ENCODE measurements at places on chromosomes 2 and 18.

DNA sequence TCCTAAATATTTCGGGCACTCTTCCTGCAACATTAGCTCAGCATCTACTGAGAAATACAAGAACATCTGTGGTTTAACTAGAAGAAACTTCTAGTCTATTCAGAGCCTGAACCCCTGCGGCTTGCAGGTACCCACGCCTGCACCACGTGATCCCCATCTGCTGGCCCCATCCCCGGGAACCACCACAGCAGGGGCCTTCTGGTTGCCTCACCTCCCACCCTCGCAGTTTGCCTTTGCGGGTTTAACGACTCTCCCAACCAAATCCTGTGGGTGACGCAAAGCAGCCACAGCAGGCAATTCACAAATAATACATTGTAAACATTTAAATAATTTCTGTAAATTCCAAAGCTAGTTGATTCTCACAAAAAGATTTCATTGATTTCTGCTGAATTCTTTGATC is 90.2 kb upstream of the TMEM18 start:
- no peak for DNase-seq

DNA sequence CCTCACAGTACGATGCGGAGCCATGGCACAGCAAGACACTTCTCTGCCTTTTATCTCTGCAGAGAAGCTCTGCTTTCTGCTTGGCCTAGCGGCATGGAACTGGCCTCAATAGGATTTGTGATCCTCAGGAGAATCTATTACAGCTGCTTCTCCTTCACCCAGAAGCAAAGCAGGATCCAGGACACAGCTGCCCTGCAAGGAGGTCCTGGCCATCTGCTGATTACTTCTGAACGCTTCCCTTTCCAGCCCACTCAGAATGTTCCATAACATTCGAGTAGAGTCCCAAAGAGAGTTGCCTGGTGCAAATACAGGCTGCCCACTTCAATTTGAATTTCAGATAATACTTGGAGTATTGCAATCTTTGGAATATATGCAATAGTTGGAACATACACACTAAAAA is 29.2 kb upstream of the KCNS3 start:
- no peak for DNase-seq

DNA sequence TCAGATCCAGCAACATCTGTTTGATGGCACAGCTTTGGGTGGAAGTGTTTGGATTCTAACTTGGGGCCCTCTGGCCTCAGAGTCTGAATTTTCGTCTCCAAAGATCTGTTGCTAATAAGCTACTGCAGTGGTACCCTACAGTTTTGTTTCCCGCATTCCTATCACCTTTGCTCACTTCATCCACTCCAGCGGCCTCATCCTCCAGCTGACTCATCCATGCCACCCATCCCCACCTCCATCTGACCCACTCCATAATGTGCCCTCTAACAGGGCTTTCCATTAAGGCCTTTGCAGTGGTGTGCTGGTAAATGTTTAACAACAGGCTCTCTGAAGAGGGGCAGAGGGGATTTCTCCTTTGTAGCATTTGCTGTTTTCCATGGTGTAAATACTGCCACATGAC is 225.5 kb downstream of the TGIF1 start:
- no peak for DNase-seq

- DNase-seq: no peak
Observed at GRCh38 chr18:57336343-57336742, 16.0 kb upstream of the ST8SIA3 start.

All from hypothalamus (tissue), 51 donors.